ENCODE measurements at places on chromosomes 12 and 14. TPM values are rescaled to one million over a fixed set of nuclear protein-coding genes. Genes with fewer than 3 reads are reported as not detected.

DNA sequence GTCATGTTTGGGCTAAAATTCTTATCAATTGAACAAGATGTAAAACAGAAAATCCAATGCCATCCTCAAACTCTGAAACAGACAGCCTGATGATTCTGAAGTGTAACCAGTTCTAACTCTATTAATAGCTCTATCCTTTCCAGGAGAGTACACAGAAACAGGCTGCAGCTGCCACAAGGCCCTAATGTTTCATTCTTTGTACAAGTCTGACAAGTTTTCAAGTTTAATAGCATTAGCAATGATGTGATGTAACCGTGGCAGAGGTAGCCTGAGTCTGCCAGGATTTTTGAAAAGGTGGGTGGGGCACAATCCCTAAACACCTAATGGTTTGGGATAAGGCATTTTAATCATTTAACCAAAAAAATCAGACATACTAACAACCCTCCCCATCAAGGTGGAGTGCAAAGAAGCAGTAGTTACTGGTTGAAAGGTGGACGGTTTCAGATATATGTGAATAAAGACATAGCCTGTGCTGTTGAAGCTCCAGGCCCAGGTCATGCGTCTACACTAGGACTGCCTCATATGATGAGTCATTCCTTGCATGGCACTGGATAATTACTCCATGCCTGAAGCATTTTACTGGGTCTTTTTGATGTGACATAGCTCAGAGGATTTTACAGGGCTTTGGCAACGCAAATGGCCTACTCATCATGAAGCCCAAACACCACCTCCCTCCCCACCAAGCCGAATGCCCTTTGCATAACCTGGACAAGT is 145.1 kb upstream of the GRIP1 start:
- no peak for DNase-seq

DNA sequence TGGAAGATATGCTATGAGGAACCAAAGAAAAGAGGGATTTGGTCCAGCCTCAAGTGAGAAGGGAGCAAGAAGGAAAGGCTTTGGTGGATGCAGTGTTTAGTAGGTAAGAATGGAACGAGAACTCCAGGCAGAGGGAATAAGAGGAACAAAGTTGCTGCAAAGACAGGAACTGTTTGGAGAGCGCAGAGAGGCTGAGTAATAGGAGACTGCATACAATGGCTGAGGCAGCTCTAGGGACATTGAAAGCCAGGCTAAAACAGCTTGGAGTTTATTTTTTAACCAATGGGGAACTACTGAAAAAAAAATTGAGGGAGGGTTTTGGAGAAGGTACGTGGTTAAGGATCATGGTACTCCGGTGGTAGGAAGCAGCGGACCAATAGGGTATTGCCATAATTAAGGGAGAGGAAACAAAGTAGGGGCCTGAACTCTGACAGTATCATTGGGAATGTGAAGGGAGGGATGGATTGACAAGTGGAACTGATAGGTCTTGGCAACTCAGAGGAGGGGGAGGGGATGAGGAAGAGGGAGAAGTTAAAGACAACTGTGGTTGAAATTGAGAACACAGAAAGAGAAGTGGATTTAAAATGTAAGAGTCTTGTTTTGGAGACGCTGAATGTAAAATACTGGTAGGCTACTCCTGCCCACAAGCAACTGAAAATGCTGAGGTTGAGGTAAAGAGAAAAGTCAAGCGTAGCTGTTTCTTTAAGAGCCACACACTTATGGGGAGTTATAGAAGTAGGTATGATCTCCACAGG is 4.8 kb downstream of the ASCL4 start:
- DNase-seq = no peak

DNA sequence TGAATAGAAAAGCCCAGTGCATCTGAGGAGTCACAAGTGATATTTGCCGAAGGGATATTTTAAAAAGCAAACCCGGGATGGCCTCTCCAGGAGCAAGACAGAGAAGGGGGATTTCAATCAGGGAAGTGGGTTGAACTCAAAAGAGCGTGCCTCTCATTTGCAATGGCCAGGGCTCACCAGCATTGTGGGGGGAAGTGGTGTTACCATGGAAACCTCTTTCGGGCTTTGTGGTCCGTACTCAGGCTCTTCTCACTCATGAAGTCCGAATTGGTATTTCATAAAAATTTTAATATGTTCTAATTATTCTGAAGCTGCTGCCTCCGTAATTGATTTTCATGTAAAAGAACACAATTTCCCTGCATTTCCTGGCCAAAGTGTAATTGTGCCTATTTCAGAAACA is 79.8 kb downstream of the SLC15A4 start:
- DNase-seq = no peak

GRCh38 chr12:65881348-65881961 is 57.2 kb downstream of the HMGA2 start:
- DNase-seq = no peak

GRCh38 chr14:39555749-39556148 is 123.5 kb upstream of the FBXO33 start:
- no peak for DNase-seq

DNA sequence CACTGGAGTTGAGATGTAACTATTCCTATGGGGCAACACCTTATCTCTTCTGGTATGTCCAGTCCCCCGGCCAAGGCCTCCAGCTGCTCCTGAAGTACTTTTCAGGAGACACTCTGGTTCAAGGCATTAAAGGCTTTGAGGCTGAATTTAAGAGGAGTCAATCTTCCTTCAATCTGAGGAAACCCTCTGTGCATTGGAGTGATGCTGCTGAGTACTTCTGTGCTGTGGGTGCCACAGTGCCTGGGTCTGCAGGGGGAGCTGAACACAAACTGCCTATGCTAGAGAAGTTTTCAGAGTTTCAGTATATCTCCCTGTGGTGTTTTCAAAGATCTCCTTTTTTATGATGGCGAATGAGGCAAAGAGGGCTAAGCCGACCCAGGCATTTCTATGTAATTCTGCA is 179.2 kb upstream of the OR4E1 start:
- DNase-seq = no peak

- DNase-seq = no peak
Observed at GRCh38 chr14:75711105-75711795, 50.2 kb downstream of the TTLL5 start.

The LYZ gene
- 66.3 TPM for total RNA-seq

The HCAR3 gene
- total RNA-seq = 1.3 TPM

The DEPDC4 gene
- total RNA-seq = not detected

The PRH2 gene
- total RNA-seq = not detected

Measured in T-helper 17 cell (primary cell).